ENCODE measurements at places on chromosomes 12 and 14. TPM values are rescaled to one million over a fixed set of nuclear protein-coding genes. Genes with fewer than 3 reads are reported as not detected.
A peak's percentile ranks its signal among the peaks of the same experiment; 100 is the strongest.

DNA sequence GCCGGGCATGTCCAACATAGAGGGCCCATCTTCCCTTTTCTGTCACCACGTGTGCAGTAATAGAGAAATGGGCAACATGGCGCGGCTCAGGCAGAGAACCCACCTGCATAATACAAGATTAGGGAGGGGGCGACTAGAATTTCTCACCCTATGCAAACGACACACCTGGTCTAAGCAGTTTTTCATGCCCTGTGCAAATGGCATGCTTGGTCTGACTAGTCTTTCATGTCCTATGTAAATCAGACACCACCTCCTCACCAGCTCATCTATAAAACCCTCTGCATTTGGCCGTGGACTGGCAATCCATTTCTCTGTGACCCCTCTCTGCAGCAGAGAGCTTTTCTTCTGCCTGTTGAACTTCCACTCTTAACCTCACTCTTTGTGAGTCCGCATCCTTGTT, 180.2 kb upstream of the PZP start:
- no peak for DNase-seq

Gene LRRK2
- 0.20 TPM for total RNA-seq

Gene PIWIL1
- not detected for total RNA-seq

Gene CNTN1
- 3.0 TPM for total RNA-seq

DNA sequence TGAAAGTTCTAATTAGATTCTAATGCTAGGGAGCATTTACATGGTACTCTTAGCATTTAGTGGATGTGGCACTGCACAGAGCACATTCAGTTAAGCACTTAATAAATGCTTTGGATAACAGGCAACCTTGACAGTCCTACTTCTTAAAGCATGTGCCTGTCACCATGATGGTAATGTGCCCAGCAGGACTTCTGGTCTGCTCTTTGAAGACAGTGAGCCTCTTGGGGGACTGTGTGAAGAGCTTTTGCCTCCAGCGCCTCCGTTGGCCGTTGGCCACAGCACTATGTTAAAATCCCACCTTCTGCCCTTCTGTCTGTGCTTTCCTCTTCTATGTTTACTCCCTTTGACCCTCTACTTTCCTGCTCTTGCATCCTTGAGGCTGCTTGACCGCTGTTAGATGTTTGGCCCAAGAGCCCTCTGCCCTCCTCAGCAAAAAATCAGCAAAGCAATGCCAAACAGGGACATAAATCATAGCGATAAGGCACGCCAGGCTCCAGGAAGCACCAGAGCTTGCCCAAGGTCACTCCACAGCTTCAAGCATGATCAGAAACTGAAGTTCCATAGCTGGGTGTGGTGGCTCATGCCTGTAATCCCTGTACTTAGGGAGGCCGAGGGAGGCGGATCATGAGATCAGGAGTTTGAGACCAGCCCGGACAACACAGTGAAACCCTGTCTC, 8.3 kb downstream of the CDKL1 start:
- no peak for DNase-seq

Gene PTPRO
- not detected for total RNA-seq

Gene C12orf76
- 10.1 TPM for total RNA-seq

Gene P2RX2
- not detected for total RNA-seq

DNA sequence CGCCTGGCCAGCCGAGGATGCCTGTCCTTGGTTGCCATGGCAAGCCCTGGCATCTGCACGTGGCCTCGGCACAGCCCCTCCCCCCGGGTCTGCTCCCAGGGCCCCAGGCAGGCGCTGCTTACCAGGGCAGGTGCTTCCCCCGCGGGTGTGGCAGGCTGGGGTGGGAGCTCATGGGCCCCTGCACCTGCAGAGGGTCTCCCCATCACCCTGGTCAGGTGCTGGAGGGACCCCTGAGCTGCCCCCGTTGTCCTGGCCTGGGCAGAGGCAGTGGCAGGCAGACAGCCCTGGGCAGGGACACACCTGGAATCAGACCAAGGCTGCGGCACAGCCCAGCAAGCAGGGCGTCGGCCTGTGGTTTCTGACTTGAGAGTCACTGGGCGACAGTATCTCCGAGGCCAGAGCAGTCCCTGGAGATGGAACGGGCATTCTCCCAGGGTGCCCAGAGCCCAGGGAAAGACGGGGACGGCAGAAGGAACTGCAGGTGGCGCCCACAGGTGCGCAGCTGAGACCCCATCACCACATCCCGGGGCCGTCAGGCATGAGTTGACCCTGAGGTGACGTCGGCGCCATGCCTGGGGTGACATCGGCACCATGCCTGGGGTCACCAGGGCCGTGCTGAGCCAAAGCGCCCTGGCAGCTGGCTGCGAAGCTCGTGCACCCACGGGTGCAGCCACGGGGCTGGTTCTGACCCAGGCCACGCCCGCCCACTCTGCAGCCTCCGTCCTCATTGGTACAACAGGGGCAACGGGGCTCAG, 56.1 kb upstream of the FBRSL1 start:
- no peak for DNase-seq

DNA sequence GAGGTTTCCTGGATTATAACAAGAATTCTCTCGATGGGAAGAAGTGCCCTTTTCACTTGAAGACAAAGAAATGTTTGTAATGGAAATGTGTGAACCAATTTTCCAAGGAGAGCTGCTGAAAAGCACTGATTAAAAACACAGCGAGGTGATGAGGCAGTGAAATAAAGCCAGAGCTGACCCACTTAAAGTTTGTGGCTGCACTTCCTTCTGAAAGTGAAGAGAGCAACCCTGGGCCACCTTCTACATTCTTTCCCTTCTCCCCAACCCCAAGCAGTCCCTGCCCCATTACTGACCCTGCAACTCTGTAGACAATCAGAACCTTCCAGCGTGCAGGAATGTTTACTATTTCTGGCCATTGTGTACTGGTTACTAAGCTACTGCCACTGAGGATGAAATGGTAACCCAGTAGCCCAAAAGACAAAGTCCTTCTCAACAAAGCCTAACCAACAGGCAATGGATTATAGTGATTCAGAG, 173.9 kb downstream of the TTC7B start:
- no peak for DNase-seq

- no peak for DNase-seq
Observed at GRCh38 chr12:91379051-91379775, 196.6 kb upstream of the DCN start.

DNA sequence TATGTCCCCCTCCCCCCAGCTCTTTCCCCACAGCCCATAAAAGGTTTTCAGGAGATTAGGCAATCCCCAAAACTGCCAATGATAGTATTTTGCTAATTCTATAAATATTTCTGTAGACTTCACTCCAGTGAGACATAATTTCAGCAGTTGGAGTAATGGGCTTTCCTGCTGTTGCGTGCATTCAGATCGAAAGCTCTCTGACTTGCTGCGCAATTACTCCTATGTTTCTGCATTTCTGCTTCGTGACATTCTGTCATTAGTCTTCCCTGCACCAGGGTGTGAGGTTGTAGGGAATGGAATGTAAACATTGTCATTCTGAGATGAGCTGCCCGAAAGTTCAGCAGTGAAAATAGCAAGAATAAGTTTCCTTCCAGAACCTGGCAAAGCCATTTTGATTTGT, 58.2 kb downstream of the SAMD4A start:
- no peak for DNase-seq

GRCh38 chr12:94792693-94793092, 142.3 kb upstream of the TMCC3 start:
- DNase-seq: no peak

- DNase-seq: peak; percentile 21
Observed at GRCh38 chr14:81436296-81437138, 36.4 kb upstream of the STON2 start.

Gene RNASE11
- total RNA-seq: not detected

DNA sequence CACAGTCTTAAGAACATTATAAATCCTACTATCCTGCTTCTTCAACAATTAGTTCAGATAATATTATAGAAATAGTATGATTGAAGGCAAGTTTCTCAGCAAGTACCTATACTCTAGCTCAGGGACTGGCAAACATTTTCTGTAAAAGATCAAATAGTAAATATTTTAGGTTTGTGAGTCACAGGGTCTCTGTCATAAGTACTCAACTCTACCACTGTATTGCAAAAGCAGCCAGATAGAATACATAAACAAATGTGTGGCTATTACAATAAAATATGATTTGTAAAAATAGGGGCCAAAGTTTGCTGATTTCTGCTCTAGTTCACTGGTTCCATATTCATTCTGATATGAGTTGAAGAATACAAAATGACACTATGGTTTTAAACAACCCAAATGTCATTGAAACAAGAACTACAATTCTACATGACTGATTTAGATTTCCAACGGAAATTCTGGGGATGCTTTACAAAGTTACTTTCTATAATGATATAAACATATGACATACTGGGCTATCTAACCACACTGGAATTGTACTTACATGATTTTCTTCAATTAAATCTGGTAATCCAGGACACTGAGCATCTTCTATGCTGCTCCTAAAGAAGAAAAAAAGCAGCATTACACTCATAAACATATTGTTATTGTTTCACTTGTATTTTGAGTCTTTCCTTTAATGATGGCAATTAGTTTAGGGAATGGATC, 23.2 kb downstream of the LGALS3 start:
- DNase-seq: no peak

DNA sequence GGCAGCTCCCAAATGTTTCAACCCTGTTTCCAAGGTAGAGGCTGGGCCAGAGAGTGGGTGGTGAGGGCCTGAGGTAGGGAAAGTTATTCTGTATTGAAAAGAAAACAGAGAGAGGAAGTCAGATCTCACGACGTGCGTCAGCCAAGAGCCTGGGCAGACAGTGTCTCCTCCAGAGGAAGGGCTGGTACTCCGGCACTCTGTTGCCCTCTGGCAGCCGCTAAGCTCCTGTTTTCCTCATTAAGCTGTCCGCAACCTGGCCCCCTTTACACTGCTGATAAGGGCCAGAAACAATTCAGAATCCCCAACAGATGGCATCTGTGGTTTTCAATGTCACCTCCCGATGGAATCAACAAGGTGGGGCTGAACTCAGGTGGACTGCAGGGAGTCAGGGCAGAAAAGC, 26.0 kb upstream of the LTBP2 start:
- no peak for DNase-seq

DNA sequence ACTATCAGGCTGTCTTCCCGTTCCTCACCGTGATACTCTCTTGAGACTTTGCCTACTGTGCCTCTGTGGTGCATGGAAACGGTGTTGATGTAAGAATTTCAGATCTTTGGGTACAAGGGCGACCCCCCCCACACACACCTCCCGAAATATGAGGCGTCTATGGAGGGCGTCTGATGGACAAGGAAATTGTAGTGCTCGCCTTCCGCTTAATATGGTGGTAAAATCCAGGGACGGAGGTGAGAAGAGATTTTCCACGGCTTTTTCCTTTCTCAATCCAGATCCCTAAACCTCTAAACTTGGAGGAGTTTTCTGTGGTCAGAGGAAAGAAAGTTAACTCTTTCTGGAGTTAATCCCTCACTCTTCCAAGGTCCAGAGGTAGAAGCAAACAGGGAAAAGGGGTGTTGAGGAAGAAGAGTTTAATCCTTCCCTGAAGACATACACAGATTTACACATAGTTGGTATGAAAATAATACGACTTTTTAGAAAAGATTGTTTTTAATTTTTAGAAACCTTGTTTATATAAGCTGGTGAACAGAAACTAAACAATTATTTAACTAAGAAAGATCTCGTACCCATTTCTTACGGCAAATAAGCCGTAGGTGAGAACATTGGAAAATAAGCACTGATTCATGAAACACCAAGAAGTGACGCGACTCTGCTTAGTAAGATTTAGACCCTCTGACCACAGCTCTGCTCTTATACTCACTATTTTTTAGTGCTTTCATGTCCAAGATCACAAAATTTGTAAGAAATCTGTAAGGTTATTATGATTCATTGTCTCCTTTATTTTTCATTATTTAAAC, 23.1 kb upstream of the RNASE12 start:
- no peak for DNase-seq

DNA sequence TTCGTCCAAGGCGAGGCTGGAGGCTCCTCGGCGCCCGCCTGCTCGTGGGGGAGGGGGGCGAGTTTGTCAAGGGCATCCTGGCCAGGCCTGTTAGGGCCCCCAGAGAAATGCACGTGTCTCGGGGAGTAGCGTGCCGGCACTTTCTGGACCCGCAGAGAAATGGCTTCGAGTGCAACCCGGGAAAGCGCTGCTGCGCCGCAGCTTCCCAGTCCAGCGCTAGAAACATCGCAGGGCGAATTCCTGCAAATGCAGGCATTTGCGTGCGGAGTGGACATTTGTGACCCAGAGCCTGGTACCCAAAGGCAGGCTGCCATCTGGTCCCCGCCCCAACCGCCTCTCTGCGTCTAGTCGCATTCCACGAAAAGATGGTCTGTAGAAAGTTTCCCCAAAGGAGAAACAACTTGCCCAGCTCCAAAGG, 756 bp downstream of the LGR5 start:
- DNase-seq: no peak

Gene TAS2R19
- total RNA-seq: 1.6 TPM

- DNase-seq: no peak
Observed at GRCh38 chr12:50104417-50105366, 884 bp downstream of the GPD1 start.

Gene KCNH5
- total RNA-seq: not detected

DNA sequence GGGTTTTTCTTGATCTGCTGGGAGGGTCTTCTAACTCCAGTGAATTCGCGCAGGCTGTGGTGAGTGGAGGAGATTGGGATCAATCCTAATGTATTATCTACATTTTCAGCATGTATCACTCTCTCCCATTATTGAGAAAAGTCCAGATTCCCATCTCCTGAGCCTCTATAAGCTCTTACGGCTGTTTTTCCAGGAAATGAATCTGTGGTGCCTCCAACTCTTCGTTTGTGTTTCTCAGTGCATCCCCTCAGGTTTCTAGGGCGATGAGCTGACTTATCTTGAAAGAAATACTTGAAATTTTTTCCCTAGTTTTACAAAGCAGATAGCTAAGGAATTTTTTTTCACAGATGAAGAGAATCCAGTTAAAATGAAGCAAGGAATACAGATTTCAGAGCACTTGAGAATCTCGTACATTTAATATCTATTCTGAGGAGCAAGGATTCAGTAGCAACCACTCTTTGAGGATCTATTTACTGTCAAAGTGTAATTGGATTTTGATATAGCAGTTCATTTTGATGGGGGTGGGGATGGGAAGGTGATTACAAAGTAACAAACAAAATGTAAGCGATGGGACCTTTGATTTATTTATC, 138.7 kb downstream of the BRMS1L start:
- DNase-seq: no peak

DNA sequence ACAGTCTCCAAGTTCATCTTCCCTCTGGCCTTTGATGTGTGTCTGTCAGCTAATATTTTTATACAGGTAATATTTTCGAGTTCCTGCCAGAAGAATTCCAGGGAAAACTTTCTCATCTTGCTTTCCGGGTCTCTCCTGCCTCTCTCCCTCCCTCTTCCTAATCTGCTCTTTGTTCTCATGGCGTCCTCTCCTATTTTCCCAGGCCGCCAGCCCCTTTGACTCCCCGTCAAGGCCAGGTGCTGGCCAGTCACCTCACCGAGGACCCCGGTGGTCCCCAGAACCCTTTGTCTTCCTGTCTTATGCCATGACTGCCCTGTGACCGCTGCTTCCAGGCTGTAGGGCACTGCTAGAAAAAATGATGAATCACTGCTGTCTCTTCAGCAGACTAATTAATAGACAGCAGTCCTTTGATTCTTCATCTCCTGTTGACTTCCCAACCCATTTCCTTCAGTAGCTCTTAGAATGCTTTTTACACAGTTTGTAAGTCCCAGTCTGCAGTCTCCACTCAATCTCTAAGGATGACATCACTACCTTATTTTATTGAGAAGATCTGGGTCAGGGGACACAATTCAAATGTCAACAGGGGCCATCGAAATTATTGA, 40.7 kb downstream of the PPFIBP1 start:
- no peak for DNase-seq

GRCh38 chr14:91356181-91356763, 61.3 kb downstream of the CCDC88C start:
- no peak for DNase-seq

- DNase-seq: no peak
Observed at GRCh38 chr12:89231686-89232085, 120.6 kb downstream of the DUSP6 start.

All from HCT116 (cell line).